ENCODE measurements at places on chromosomes 16 and 17.

DNA sequence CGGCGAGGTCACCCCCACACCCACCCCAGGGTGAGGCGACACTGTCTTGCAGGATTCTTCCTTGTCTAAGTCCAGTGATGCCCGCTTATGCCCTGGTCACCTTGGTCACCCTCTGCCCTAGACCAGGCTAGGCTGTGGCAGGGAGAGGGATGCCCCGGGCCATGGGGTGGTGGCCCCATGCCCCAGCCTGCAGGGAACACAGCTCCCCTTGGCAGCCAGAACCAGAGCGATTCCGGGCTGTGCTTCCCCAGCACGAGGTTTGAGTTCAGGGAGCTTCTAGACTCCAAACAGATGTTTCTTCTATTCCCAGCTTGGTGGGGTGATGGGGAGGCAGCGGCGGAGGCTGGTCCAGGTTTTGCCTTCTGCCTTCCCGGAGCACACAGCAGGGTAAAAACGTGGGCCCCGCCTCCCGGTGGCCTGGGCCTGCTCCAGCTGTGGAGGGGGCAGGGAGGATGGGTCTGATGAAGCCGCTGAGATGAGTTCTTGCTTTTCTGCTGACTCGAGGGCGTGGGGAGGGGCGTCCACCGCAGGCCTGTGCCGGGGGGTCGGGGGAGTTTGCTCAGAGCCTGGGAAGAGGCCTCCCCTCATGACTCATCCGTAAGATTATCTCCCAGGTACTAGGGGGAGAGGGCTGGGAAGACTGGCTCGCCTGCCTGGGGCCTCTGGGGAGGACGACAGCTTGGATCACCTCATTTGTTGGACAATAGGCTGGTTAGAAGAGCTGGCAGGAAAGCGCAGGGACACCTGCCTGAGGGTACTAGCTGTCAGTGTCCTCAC, 15.4 kb downstream of the SMTNL2 start:
- no peak for DNase-seq

GRCh38 chr16:50742576-50743200, 802 bp downstream of the CYLD start:
- DNase-seq: peak; percentile 55

DNA sequence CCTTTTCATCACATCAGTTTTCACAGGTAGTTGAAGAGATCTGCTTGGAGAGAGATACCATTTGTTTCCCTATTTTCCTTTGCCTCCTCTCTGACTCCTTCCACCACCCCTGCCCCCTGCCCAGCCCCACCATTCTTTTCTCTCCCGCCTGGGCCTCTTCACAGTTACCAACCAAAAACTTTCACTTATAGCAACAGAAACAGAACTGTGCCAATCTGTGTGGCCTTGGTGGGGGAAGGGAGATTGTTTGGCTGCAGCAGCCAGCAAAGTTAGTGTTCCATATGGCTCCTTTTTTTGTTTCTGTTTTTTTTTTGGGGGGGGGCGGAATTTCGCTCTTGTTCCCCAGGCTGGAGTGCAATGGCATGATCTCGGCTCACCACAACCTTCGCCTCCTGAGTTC, 17.2 kb upstream of the ARL4D start:
- DNase-seq: no peak

GRCh38 chr16:54175169-54175551, 111.4 kb downstream of the IRX3 start:
- no peak for DNase-seq

DNA sequence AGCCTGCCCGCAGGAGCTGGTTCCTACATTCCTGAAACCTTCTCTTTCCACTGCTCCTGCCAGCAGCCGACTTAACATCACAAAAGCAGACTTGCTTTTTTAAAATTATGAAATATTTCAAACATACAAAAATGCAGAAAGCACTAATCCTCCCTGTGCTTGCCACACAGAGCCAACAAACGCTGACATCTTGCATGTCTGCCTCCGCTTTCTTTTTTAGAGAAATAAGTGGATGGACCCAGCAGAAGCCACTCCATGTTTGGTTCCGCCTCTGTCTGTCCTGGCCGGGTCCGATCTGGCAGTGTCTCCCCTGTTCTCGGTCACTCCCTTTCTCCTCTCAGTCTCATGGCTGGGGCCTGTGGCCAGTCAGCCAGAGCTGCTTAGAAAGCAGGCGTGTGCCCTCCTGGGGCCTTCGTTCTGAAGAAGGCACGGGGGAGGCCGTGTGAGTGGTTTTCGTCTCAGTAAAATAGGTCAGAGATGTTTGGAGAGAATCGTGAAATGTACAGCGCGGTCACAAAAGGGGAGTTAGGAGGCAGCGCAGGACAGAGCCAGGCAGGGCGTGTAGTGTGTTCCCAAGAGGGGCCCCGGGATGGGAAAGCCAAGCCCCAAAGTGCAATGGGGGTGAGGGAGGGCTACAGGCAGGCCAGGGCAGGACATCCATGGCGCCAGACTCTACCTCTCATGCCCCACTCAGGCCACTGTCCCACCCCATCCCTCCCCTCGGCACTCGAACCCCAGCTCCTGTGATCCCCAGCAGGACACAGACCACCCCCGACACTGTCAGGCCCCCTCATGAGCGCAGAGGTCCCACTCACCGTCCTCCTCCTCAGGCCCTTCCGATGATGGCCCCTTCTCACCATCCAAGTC, 23.2 kb downstream of the MXRA7 start:
- DNase-seq: no peak

- DNase-seq: no peak
Observed at GRCh38 chr17:14452856-14453255, 152.0 kb downstream of the HS3ST3B1 start.

- DNase-seq: no peak
Observed at GRCh38 chr17:1005361-1005946, 8.5 kb downstream of the TIMM22 start.

GRCh38 chr17:3576970-3577369, 19.4 kb upstream of the TRPV3 start:
- DNase-seq: no peak

- no peak for DNase-seq
Observed at GRCh38 chr16:65538976-65539375, 417.1 kb upstream of the CDH11 start.

DNA sequence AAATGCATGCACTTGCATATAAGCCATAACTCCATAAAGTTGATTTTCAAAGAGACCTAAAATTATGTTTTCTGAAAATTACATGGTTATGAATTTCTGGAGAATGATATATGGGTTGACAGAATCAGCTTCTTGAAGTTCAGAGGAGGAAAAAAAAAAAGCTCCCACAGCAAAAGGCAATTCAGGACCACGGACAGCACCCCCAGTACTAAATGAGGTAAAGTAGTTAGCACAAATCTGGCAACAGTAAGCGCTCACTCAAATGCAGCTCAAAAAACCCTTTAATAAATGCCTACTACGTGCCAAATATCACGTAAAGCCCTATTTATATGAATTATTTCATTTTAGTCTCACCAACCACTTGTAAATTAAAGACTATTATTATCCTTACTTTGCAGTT, 135.2 kb downstream of the SHISA9 start:
- DNase-seq: no peak

DNA sequence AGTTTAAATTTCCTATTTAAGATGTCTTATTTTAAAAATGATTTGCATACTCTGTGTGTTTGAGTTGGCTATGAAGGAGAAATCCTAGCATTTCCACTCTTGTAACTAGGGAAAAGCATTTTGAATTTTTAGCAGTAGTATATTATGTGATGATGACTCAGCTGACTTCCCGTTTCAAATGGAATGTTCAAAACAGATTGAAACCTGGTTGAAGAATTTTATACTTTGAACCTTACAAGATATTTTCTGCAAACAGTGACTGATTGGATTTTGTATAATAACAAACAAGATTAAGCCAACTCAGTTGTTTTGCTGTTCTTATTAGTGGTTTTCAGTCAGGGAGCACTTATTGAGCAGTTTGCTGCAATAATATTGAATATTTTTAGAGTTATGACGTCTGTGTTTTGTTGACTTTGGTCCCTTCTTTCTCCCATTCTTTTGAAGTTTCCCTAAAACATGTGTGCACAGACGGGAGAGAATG, 8.0 kb downstream of the TNRC6A start:
- DNase-seq: no peak

DNA sequence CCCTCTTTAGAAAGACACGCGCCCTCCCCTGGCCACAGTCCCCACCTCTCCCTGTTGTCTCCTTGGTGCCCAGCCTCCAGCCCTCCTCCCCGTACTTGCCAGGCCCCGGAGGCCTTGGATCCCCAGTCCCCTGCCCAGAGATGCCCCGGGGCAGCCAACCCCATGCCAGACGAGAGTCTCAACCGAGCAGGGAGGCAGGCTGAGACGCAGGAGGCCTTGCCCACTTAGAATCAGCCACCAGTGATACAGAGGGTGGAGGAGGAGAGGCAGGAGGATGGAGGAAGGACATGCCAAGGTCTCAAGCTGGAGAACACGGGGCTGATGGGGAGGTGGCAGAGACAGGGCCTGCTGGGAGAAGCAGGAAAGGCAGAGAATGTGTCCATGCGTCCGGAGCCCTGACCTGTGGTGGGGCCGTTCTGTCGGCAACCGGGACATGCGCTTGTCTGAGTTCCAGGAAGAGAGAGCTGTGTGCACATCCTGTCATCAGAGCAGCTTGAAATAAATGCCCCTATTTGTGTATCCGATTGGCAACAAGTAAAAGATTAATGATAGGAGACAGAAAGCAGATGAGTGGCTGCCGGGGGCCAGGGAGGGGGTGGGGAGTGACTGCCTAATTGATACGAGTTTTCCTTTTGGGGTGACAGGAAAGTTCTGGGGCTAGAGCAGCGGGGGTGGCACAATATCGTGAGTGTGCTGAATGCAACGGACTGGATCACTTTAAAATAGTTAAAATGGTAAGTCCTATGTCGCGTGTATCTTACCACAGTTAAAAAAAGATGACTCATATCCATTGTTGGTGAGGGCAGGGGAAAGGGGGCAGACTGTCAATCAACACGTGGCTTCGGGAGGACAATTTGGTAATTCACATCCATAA, 44.7 kb upstream of the MEAK7 start:
- peak; percentile 63 for DNase-seq

- DNase-seq: no peak
Observed at GRCh38 chr17:73371285-73371684, 59.5 kb upstream of the CDC42EP4 start.

DNA sequence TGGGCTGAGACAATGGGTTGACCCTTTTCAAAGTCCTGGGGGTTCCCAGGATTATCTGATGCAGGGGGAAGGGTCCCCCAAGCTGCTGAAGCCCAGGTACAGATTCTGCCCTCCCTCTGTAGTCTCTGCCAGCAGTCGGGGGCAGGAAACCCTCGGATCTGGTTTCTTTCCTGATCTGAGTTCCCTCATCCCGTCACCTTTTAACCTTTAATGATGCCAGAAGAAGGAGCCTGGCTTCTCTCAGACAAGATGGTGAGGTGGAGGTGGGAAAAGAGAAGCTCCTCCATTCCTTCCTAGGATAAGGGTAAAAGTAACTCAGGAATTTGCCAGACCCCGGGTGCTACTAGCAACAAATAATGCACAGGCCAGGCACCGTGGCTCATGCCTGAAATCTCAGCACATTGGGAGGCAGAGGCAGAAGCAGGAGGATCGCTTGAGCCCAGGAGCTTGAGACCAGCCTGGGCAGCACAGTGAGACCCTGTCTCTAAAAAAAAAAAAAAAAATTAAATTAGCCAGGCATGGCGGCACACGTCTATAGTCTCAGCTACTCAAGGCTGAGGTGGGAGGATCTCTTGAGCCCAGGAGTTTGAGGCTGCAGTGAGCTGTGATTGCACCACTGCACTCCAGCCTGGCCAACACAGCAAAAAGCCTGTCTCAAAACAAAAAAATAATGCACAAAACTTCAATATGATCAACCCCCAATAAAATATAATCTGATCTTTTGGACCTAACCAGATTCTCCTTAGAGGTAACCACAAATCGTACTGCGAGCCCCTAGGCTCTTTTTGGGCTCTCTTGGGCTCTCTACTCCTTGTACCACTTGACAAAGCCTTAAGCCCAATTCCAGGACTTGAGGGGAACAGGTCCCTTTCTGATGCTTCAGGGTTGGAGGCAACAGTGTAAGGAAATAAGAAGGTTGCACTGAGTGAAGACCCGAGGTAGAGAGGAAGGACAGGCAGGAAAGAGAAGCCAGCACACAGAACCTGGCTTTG, 5.7 kb downstream of the CDC42EP4 start:
- DNase-seq: no peak

DNA sequence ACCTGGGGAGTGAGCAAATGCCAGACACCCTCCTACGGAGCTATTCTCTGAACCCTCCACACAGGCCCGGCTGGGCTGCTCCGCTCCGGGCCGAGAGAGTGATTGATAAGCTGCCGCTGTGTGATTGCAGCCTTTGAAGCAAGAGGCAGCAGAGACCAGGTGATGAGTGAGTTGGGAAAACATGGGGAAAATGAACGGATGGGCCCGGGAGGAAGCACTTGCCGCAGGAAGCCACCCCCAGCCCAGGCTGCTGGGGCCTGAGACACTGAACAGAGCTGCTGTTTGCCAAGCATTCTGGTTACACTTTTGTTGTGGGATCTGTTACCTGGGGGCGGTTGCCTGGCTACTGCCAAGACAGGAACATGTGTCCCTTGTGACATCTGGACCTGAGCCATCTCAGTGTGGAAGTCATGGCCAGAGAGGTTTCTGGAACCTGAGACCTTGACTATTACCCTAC, 46.4 kb upstream of the KLHDC4 start:
- no peak for DNase-seq

- DNase-seq: peak; percentile 86
Observed at GRCh38 chr17:43024407-43025289, at the start of gene RND2. RND2 (plus strand) TSS chr17:43025231; CDS start chr17:43025348, 117 bp downstream.

- no peak for DNase-seq
Observed at GRCh38 chr16:11207646-11208045, 48.4 kb downstream of the SOCS1 start.

GRCh38 chr17:34547453-34548063, 31.8 kb upstream of the TMEM132E start:
- DNase-seq: no peak

DNA sequence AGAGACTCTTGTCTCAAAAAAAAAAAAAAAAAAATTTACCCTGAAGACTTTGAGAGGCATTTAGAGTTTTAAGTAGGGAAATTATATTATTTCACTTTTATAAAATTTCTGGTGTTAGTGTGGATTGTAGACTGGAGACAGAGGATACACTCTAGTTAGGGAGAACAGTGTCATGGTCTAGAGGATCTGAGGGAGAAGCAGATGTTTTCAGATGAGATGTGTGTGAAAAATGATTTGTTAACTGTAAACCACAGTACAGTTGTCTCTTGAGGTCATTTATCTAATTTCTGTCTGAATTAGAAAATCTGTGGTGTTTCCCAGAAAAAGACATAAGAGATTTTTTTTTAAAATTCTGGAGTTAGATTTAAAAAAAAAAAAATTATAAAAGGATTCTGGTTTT, 54.8 kb downstream of the NUP88 start:
- no peak for DNase-seq

- DNase-seq: peak; percentile 32
Observed at GRCh38 chr17:66302761-66303626, 581 bp downstream of the PRKCA start.

GRCh38 chr17:4165301-4166010, 22.5 kb downstream of the CYB5D2 start:
- DNase-seq: no peak

Measured in CD4-positive, alpha-beta T cell treated with Interleukin-2 at 100 ng/mL for 4 hours (primary cell).